Right atrium auricular region (tissue), 2 donors: ENCODE measurements at places on chromosomes 4 and X.

DNA sequence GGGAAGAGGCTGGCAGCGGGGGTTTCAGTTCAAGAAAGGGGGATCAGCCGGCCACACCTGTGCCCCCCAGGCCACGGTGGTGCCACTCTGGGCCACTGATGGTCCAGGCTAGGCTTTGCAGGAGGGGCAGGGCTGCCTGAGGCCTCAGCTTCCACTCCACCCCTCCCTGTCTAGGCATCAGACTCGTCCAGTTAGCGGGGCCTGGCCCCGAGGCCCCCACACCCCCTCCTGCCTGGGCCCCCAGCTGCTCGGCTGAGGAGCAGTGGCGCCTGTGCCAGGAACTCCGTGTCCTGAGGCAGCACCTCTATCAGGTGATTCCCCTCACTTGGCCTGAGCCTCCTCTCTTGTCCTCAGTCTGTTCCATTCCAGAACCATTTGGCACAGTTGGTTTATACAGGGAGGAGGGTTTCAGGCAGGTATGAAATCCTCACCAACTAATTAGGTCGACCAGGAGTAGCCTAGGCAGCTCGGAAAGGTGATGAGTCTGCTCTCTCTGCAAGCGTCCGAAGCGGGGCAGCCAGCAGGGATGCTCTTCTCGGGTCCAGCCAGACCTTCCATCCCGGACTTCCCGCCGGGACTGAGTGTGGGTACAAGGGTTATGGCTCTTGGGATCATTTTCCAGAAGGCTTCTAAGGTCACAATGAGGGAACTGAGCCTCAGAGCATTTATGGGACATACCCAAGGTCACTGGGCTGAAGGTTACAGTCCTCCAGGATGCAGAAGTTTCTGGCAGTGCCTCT, 2.1 kb downstream of the NSG1 start:
- DNase-seq = no peak

DNA sequence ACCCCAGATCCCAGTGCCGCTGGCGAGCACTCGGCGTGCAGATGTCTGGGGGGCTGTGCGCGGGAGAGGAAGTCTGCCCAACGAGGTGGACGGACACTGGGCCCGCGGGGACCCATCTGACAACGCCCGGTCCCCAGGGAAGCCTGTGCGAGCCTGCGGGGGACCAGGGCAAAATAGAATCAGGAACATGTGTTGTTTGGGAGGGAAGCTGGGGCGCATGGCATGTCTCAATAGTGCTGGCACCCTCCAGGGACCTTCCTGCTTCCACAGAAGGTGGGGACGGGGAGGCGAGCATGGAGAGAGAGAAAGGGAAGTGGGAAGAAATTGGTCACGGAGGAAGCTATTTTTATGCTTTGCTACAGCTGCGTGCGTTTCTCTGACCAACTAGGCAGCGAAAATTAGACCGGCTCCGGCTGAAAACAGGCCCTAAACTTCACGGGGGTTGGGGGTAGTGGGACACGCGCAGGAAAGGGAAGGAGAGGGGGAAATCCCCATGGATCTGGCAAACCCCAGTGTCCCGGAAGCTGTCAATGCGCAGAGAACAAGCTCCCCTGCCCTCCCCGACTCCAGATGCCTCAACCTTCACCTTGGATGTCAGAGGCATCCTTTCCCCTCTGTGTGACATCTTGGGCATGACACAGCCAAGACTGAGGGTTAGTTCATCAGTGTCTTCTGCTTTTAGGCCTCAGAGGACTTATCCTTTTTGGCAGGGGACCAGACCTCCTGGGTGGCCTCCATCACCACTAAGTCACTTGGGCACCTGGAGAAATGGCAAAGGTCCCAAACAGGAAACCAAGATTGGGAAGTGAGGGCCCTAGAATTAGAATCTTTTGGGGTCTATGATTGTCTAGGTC, 169.8 kb upstream of the BCOR start:
- DNase-seq = no peak

DNA sequence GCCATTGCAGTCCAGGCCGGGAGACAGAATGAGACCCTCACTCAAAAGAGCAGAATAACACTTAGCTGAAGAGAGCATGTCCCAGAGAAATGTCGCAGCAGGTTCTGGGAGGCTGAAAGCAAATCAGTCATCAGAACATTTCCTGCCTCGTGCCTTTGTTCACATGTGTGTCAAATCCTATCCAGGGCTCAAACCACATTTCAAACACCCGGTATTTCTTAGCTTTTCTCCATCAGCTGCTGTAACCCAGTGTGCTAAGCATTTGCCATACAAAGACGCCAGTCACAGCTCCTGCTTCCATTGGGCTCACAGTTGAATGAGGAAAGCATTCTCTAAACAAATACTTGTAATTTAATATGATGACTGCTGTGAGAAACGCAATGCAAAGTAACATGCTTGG, 6.0 kb downstream of the PALLD start:
- no peak for DNase-seq

- DNase-seq = no peak
These were observed 23.6 kb upstream of the GRSF1 start for GRCh38 chr4:70863099-70863790.

- DNase-seq = peak; percentile 69
These were observed 1.0 kb downstream of the OTUD4 start for GRCh38 chr4:145179281-145179860.

- no peak for DNase-seq
These were observed 411.9 kb upstream of the EMCN start for GRCh38 chr4:100929758-100930157.

DNA sequence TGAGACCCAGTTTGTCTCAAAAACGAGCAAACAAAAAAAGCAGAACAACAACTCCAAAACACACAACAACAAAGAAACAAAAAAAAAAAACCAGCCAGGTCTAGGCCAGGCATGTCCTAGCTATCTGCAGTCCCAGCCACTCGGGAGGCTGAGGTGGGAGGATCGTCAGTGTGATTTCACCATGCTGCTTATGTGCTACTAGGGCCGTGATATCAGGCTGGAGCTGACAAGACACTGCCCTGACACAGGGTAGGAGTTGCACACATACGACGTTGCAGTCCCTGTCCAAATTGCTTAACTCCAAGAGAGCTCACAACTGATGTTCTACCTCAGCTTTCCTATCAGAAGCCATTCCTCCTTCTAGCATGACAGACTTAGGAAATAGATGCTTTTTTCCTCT, 204.9 kb downstream of the AASDH start:
- DNase-seq = no peak

DNA sequence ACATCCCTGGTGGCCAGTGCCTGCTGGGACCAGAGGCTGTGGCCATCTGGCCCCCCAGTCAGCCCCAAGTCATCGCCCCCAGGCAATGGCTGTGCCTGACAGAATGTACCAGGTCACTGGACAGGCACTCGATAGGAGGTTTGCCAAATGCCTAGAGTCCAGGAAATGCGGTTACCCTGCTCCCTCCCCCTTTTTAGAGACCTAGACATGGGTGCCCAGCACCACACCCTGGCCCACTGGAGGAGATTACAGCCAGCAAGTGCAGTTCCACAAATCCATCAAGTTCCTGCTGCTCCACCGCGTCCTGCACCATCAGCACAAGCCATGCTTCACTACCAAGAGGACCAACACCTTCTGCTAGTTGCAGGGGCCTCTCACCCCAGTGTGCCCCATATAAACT, 16.2 kb upstream of the ZFX start:
- no peak for DNase-seq

DNA sequence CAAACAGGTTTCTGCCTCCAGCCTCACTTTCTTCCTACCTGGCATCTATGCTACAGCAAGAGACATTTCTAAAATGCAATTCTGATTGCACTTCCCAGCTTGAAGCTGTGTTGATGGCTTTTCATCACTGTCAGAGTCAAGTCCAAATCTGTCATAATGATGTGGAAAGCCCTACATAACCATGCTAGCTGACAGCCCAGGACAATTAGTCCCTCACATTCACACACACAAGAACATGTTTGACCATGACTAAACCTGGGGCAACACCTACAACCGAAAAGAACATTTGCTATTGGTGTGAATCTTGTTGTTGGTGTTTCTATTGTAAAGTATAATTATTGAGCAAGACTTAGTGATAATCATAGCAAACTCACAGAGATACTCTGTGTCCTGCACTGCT, 58.2 kb downstream of the PPM1K start:
- DNase-seq = no peak

DNA sequence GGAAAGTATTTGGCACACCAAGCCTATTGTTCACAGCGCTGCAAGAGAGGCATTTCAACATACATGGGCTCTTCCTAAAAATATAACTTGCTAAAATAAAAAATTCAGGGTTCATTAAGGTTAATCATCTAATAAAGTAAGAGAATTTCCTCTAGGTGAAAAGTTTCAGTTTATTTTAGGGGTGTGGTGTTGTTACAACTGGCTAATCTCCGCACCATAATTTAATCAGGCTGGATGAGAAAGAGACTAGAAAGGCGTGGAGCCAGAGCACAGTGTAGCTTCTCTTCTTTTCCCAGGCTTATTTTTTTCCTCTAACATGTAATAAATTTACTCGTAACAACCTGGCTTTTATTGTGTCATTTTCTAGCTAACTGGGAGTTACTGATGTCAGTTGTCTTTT, 47.9 kb downstream of the FHL1 start:
- DNase-seq = no peak

- no peak for DNase-seq
These were observed 123.0 kb downstream of the RASGEF1B start for GRCh38 chr4:81348778-81349094.

DNA sequence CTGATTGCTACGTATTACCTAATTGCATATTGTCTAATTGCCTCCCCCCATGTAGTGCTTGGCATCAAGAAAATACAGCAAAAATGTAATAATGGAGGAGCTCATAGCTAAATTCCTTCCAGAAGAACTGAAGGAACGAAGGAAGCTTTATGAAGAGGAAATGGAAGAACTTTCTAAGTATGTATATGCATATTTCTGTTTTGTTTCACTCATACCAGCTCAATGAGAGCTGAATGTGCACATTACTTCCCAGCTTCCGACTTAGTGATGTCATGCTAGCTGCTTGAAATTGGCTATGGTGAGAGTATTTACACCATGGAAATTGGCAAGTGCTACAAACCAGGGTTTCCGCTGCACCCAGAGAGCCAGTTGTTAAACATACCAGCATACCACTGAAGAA, 34.7 kb downstream of the LONRF3 start:
- DNase-seq = no peak

- DNase-seq = no peak
These were observed 30.6 kb upstream of the MANBA start for GRCh38 chr4:102791318-102791835.

DNA sequence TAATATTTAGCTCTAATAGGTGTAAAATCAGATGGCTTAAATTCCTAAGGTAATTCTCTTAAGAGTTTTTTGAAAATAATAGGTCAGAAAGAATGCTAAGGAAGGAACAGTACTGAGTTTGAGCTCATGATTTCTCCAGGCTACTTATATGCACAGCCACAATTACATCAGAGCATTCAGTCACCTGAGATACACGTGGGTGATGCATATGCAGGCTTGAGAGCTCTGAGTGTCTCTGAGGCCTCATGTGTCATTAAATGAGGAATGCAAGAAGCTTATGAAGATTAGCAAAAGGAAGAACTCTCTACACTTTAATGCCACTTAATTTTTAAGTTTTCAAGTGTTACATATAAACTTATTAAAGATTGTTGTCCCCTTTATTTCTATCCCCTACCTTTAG, 124.0 kb upstream of the STIM2 start:
- DNase-seq = no peak

DNA sequence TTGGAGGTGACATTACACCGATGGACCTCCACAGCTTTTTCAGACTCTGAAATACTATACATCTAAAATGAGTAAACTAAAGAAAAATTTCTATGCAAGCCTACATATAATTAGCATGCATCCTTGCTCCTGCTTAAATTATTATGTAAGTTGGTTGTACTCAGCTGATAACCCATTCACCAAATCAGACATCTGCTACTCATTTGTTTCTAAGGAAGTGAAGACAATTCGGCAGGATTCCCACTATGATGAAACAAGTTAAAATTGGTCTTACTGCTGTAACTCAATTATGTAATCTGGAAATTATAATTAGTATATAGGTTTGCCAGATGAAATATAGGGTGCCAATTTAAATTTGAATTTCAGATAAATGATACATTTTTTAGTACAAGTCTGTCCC, 59.5 kb upstream of the FGF13 start:
- no peak for DNase-seq

DNA sequence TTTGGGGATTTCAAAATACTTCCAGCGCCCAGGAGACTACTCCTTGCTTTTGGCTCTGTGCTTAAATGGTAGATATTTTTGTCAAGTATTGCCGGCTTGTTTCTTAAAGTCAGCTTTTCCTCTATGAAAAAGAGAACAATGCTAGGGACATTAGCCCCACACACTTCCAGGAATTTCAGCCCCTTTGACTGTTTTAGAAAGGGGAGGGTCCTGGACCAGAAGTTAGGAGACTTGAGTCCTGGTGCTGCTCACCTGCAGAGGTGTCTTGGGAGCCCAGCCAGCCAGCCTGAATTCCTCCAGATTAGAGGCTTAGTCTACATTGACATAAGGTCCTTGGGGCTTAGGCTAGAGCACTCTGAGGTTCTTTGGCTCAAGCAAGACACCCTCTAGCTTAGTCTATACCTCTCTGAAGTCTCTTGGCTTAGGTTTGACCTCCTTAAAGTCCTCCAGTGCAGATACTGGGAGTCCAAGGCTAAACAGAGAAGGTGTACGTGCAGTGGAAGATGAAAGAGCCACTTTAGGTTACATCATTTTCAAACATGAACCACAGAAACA, 1.6 kb upstream of the SETD7 start:
- DNase-seq = no peak

- no peak for DNase-seq
These were observed 1.8 kb upstream of the NAA15 start for GRCh38 chr4:139299536-139299935.

DNA sequence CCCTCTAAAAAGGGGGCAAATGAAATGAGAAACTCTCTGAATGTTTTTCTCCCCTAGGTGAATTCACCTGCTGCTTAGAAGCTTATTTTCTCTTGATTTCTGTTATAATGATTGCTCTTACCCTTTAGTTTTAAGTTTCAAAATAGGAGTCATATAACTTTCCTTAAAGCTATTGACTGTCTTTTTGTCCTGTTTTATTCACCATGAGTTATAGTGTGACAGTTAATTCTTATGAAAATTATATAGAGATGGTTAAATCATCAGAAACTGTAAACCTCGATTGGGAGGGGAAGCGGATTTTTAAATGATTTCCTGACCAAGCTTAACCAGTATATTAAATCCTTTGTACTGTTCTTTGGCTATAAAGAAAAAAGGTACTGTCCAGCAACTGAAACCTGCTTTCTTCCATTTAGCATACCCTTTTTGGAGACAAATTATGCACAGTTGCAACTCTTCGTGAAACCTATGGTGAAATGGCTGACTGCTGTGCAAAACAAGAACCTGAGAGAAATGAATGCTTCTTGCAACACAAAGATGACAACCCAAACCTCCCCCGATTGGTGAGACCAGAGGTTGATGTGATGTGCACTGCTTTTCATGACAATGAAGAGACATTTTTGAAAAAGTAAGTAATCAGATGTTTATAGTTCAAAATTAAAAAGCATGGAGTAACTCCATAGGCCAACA, 4.2 kb downstream of the ALB start:
- no peak for DNase-seq

- DNase-seq = no peak
These were observed 164.2 kb upstream of the PITX2 start for GRCh38 chr4:110787109-110787508.
